ENCODE measurements at places on chromosomes 3 and 15.

DNA sequence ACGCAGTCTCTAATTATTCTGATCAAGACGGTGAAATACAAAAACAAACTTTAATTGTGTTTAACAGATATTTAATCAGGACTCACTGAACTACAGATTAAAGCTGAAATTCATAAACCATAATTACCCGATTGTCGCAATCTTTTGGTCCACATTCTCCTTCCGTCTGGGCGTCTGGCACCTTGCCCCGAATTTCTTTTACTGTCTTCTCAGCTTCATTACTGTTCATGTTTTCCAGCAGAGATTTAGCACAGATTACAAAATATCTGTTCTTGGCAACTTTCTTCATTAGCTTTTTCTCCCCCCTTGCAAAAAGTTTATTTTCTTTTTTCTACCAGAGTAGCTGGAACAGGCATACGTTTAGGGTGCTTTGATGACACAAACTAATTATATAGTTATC, 271.4 kb downstream of the TIGIT start:
- H3K27me3 ChIP-seq, result no peaks in the 10 kb centered on the region
- no peak overlapping the region for H3K4me3 ChIP-seq
- peaks cover 22% of the 10 kb centered on the region for H3K4me1 ChIP-seq
- DNase-seq, result peak; percentile 73
- no peaks in the 10 kb centered on the region for H3K36me3 ChIP-seq

DNA sequence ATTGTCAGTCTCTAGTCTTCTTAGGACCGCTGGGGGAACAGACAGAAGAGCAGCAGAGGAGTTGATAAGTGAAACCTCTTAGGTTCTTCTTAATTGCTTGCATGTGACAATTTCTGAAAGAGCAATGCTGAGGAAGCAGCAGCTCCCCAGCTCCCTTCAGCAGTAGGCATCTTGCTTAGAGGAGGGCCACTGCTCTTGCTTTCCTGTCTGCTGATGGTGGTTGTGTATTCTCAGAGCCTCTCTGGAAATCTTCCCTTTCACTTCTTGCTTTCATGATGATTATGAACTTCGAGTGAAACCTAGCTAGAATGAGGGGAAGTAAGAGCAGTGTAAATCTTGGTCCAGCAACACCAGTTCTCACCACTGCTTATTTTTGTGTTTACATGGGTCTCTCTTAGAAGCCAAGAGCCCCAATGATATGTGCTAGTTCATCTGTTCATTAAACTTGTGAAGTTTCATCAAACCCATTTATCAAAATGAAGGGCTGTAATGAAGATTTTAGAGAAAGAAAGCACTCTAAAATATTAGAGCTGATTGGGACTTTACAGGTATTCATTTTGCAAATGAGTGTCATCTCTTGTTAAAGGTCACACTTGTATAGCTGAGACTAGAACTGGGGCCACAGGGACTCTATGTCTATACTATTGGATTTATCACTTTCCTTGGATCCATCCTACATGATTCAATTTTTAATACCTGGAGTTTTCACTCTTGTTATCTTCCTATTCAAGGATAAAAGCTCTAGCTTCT, 246.7 kb downstream of the LPP start:
- H3K27me3 ChIP-seq, result no peaks in the 10 kb centered on the region
- no peaks in the 10 kb centered on the region for H3K36me3 ChIP-seq
- no peak overlapping the region for H3K4me3 ChIP-seq

- no peak for DNase-seq
- no peak overlapping the region for H3K4me3 ChIP-seq
- peaks cover 44% of the 10 kb centered on the region for H3K4me1 ChIP-seq
- no peaks in the 10 kb centered on the region for H3K36me3 ChIP-seq
These were observed 122.3 kb downstream of the PTPRG start for GRCh38 chr3:61683549-61684236.

DNA sequence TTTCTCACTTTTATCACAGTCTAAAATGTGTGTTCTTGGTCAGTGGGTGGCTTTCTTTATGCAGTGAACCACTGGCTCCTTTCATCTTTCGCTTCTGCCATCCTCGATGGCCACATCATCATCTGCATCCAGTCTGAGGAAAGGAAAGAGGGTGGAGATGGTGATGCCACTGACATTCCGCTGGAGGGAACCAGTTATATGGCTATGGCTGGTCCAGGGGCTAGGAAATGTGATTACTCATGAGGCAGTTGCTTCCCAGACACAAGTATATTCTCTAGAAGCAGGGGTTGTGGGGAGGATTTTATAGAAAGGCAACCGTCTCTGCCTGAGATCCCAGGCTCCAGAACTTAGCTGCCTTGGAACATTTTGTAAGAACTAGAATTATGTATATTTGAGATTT, 246.7 kb upstream of the AZI2 start:
- DNase-seq, result no peak
- no peak overlapping the region for H3K4me3 ChIP-seq
- no peak overlapping the region for H3K27ac ChIP-seq
- no peaks in the 10 kb centered on the region for H3K27me3 ChIP-seq

- no peaks in the 10 kb centered on the region for H3K27me3 ChIP-seq
These were observed 108.0 kb downstream of the MFSD1 start for GRCh38 chr3:158909870-158910269.

GRCh38 chr3:40290396-40290795, 19.1 kb upstream of the EIF1B start:
- no peak overlapping the region for H3K27ac ChIP-seq
- DNase-seq, result no peak
- no peak overlapping the region for H3K4me3 ChIP-seq
- no peaks in the 10 kb centered on the region for H3K36me3 ChIP-seq
- no peaks in the 10 kb centered on the region for H3K4me1 ChIP-seq
